ENCODE measurements at places on chromosomes 4 and X.

- DNase-seq: no peak
Measured at GRCh38 chr4:66929748-66930147, 615.6 kb downstream of the CENPC start.

GRCh38 chrX:130014770-130015169 lies 32.3 kb downstream of the BCORL1 start:
- no peak for DNase-seq

GRCh38 chrX:6813836-6814370 lies 279.0 kb upstream of the VCX3A start:
- no peak for DNase-seq

- no peak for DNase-seq
Measured at GRCh38 chr4:4810092-4810774, 49.2 kb upstream of the MSX1 start.

GRCh38 chr4:143728166-143728565 lies 27.7 kb upstream of the FREM3 start:
- DNase-seq: no peak

DNA sequence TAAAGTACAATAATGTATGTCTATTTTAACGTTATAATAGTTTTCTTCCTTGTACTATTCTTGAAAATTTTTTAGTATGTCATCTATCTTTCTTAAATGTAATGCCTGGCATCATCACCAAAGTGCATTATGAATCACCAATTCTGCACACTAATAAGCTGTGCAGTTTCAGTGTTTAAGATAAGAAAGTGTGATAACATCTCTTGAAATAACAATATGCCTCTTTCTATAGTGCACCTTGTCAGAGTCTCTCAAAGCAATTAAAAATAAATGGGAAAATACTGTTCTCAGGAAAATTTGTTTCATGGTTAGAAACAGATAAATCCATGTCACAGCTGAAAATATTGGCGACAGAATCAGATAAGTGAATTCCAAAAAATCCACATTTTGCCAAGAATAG lies 457.4 kb upstream of the PCDH10 start:
- DNase-seq: no peak

- DNase-seq: no peak
Measured at GRCh38 chrX:130676861-130677260, 226.1 kb downstream of the ENOX2 start.

DNA sequence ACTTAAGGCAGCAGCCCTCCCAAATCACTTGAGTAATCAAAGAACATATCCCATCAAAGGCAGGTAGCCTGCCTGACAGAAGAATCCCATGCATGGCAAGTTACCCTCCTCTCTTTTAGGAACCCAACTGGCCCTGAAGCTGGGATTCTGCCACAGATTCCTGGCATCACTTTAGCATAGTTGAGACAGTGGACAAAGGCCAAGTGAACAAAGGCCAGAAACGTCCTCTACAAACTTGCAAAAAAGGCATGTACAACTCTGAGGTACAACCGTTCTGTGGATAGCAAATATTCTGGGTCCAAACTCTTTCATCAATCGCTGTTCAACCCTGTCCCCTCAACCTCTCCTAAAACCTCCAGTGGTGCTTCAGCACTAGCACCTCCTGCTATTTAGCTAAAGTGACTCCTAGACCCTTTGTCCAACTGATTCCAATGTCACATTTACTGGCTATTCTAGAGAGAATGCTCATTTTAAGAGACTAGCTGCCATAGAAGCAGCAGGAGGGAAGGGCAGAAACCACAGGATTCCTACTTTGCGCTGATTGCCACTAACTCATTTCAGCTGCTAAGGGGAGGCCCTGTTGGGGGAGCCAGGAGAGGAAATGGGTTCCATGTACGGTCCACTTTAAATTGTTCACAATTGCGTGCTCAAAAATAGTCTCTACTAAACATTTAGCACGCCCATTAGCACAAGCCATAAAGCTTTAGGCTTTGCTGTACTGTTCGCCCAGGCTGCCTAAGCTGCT lies 105.9 kb downstream of the SHROOM4 start:
- DNase-seq: no peak

- no peak for DNase-seq
Measured at GRCh38 chr4:181685461-181685860, 557.7 kb upstream of the TENM3 start.

DNA sequence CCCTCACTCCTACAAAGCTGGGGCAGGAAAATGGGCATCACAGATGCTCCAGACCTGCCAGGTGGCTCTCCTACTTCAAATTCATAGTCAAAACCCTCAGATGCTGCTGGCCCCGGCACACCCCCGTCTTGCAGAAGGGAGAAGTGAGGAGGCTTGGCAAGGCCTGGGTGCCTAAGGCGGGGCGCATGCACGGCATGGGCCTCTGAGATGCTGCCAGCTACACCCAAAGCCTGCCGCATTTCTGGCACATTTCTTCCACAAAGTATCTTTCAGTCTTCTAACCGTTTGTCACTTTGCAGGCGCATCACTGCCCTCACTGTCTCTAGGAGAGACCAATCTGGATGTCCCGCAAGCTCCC lies 19.6 kb downstream of the WDR1 start:
- no peak for DNase-seq

GRCh38 chrX:110222497-110223257 lies 95.2 kb downstream of the AMMECR1 start:
- no peak for DNase-seq

GRCh38 chrX:37854148-37854547 lies 6.8 kb upstream of the DYNLT3 start:
- DNase-seq: no peak

DNA sequence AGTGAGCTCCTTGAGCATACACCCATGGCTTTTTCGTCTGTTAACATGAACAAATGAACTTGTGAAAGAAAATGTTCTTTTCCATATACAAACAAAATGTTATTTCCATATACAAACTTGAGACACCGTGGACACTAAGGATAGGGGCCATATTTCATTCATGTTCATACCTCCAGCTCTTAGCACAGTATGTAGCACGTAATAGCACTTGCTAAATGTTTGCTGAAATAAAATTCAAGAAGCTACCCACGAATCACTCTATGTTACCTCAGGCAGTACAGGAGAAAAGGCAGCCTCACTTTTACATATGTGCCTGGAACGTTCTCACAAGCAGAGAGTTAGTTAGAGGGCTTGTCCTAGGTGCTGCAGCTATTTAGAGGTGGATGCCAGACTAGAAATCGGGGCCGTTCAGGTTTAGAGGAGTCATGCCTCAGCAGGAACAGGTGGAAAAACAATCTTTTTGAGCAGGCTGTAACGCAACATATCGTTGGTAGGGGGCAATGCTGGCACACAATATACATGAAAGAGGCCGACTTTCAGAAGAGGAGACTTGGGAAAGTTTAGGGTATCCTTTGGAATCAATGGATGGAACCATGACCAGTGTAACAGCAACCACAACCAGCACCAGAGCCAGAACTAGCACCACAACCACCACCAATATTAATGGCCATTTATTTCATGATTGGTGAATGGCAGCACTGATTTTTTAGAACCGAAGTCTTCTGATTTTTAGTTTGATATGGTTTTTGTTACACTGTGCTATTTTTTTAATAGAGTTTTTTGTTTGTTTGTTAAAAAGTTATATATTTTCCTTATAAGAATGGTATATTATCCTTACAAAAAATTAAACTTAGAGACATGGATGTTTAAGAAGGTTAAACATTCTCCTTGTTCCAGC lies 14.8 kb upstream of the PAQR3 start:
- no peak for DNase-seq

- DNase-seq: no peak
Measured at GRCh38 chrX:82335772-82336171, 1133.9 kb downstream of the SH3BGRL start.

- no peak for DNase-seq
Measured at GRCh38 chr4:171582961-171583581, 230.1 kb upstream of the GALNTL6 start.

DNA sequence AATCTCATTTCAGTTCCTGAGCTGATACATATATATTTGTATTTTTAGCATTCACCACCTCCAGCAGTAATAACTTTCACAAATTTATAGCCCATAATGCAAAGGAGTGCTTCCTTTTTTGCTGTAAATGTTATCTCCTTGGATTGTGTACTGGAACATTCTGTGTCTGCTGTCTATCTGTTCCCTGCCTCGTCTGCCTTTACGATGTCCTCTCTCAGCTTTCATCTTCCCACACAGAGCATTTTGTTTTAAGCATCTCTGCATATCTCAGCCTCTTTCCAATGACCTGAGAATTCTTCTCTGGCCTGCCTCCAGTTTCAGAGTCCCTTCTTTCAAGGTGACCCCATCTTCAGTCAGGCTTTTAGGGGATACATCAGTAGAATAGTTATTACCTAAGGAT lies 43.1 kb downstream of the GYG2 start:
- DNase-seq: no peak

DNA sequence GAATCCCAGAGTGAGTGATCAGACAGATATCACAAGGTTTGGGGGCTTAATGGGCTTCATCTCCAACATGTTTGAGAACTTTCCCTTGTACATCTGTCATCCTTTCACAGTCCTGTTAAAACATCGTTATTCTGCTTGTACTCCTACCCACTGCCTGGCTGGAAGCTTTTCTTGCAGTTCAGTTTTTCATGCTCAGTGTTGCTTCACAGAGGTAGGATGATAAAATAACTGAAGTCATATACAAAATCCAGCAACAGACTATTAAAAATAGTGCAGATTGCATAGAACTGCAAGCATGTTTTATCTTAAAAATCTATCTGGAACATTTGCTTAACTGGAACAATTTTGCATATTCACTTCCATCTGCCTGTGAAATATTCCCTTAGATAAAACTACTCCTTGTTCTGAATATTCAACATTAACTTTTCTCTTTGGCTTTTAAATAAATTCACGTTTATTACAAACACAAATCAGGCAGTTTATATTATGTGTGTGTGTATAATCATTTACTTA lies 579.6 kb upstream of the IGFBP7 start:
- DNase-seq: no peak

- no peak for DNase-seq
Measured at GRCh38 chrX:71304561-71304960, 3.0 kb downstream of the ITGB1BP2 start.

- DNase-seq: no peak
Measured at GRCh38 chr4:1732911-1733310, 11.6 kb downstream of the TACC3 start.

DNA sequence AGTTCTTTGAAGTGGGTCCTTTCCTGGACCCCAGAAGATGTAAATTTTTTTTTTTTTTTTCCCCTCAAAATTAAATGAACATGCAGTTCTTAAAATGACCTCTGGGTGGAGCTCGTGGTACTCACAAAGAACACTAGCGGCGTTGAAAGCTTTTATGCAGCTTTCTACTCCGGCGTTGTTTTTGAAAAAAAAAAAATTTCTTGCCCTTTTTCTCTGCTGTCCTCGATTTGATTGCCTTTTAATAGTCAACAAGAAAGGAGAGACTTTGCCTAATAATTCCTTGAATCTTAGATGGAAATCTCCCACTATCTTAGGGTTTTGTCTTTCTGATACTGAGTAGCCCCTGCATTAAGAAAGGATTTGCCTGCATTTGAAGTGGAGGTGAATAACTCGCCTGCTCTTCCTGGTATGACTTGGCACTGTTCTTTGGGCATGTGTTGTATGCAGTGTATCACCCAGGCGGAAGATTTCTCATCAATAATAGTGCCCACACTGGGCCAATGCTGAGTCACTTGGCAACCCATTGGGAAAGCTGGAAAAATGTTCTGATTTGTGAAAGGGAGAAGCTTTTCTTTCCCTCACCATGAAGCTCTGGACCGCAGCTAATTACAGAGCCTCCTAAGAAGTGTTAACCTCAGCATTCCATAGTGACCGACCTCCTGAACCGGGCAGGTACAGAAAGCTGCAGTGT lies 104.0 kb downstream of the PHEX start:
- DNase-seq: no peak
